ENCODE measurements at places on chromosomes 5 and 9. TPM values are rescaled to one million over a fixed set of nuclear protein-coding genes. Genes with fewer than 3 reads are reported as not detected.

FOXD4L4 gene
- not detected for total RNA-seq

ECPAS gene
- total RNA-seq, result 75.7 TPM

PCDHA7 gene
- total RNA-seq, result 0.20 TPM

HTR4 gene
- 0.25 TPM for total RNA-seq

RASEF gene
- total RNA-seq, result 3.1 TPM

ANXA2R gene
- total RNA-seq, result 1.1 TPM

GTF2H2 gene
- total RNA-seq, result 6.8 TPM

NEUROG1 gene
- not detected for total RNA-seq

DNA sequence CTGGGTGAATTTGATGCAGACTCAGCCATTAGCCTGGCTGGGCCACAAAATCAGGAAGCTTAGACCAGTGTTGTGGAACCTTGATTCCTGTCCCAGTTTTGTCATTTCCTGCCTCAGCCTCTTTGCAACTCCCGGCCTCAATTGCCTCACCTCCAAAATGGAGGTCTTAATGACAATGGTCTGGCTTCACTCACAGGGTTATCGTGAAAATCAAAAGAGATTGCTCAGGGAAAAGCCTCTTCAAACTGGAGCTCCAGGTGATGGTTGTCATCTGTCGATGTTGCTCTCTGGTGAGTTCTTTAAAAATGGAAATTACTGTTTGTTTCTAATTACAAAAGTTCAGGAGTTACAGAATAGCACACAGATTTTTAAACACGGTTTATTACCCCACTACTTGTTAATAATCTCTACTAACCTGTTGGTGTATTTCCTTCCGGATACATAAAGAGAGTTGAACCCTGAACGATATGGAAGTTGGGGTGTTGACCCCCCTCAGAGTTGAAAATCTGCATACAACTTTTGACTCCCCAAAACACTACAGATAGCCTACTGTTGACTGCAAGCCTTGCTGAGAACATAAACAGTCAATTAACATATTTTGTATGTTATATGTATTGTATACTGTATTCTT, 109.9 kb upstream of the CPEB4 start:
- no peak for DNase-seq

DNA sequence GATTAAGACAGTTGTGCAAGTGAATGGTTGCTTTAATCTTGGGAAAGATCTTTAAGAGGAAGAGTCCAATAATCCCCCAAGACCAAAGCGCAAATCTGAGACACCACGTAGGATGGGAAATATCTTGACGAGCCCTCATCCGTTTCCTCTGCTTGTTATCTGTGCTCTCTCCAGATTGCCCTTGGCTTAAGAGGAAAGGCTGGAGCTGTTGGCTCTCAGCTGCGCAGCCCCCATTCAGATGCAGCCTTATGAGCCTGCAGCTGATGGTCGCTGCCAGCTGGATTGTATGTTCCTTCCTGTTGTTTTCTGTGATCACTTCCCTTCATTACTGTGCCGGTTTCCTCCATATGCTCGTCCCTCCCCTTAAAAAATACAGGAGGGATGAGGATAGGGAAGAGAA, 47.7 kb downstream of the PWWP2A start:
- no peak for DNase-seq

DNA sequence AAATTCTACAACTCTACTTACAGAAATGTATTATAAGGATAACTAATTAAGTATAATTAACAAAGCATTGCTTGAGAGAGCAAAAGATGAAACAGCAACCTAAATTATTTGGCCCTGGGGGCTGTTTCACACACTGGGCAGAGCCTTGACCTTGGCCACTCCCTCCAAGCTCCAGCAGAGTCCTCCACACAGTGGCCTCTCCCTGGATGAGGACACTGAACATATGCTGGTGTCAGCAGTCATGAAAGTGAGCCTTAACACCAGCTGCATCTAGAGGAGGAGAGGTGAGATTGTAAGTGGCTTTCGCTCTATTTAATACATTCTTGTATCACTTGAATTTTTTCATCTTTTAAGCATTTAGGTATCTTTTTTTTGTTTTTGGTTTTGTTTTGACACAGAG, 23.3 kb upstream of the ZDHHC12 start:
- no peak for DNase-seq

DNA sequence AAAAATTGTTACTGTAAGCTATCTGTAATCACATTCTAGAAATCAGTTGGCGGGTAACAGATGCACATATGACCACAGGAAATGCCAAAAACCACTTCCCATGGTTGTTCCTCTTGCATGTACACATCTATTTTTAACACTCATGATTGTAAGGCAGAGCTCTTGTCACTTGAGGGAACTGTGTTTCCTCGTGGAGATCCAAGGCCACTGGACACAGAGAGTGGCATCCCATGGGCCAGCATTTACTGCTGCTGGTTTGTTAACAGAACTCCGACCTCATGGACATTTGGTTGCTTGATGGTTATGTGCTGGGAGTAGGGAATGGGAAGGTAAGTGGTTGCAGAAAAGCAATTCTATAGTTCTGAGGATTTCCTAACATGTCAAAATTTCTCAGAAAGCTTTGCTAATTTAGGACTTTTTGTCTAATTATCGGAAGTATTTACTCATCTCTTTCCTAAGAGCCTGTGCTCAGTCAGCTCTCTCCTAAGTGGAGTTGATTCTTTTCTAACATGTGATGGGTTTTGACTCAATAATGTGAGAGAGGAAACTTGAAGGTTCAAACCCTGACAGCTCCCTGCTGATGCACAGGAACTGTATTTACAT, 202.0 kb upstream of the NR3C1 start:
- peak; percentile 61 for DNase-seq

DNA sequence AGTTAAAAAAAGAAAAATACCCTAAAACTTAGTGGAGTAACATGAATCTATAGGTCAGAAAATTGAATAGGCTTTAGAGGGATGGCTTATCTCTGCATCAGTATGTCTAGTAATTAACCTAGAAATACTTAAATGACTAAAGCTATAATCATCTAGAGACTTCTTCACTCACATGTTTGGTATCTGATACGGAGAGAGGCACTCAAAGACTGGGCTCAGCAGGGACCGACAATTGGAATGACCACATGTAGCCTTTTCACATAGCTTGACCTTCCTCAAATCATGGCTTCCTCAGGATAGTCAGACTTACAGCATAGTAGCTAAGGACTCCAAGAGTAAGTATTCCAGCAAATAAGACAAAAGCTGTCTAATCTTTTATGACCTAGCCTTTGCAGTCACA, 105.3 kb upstream of the RORB start:
- no peak for DNase-seq

DNA sequence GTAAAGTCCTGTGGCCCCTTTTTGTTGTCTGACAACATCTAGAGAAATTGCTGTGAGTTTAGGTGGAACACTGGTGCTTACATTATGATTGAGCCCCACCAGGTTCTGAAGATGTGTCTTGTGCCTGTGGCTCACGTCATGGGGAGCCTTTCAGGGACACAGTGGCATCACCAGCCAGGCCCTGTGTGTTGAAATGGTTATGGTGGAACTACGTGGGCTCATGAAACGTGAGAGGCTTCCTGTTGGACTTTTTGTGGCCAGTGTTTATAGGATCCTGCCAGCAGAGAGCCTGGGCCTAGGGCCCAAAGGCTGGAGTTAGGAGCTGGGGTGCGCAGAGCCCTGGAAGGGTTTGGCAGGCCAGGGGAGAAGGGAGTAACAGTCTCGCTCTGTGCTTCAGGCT, 46.8 kb downstream of the TENT4A start:
- DNase-seq, result no peak

- DNase-seq, result no peak
These were observed 52.1 kb upstream of the ARL15 start for GRCh38 chr5:54362434-54362833.

- no peak for DNase-seq
These were observed 7.5 kb upstream of the TTC1 start for GRCh38 chr5:160001457-160001856.

DNA sequence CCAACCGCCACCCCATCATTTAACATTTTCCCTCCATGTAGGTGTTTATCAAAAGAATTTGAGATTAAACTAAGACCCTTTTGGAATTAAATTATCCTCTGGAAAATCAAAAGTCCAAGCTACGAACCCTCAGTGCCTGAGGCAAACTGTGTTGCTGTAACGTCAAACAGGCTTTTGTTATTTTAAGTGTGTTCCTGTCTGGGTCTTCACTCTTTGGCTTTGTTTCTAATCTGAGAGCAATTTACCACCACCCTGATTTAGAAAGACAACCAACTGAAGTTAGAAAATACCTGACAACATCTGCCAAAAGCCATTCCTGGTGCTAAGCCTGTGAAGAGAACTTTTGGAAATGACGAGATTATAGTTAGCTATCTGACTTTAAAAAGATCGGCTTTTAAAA, 199.9 kb downstream of the DIRAS2 start:
- no peak for DNase-seq

DNA sequence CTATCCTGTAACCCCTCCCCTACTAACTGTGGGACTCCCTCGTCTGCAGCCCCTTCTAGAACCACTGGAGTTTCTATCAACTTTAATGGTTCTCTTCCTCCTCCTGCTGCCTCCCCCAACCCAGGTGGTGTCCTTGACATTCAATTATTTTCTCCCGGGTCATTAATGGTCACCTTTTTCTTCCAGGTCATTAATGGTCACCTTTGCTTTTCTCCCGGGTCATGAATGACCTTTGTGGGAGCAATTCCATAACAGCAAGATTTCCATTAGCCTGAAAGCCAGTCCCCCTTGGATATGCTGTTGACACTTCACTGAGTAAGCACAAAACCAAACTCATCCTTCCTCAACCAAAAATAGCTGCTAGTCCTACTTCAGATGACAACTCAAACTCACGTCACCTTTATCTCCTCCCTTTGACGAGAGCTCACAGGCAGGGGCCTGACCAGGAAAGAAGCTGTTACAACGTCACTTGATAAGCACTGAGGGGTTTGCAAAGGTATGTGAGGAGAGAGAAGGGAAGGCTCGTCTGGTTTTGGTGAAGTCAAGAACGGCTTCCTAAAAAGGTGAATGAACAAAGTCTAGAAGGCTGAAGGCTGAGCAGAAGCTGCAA, 10.9 kb downstream of the CCDC127 start:
- DNase-seq, result no peak

DNA sequence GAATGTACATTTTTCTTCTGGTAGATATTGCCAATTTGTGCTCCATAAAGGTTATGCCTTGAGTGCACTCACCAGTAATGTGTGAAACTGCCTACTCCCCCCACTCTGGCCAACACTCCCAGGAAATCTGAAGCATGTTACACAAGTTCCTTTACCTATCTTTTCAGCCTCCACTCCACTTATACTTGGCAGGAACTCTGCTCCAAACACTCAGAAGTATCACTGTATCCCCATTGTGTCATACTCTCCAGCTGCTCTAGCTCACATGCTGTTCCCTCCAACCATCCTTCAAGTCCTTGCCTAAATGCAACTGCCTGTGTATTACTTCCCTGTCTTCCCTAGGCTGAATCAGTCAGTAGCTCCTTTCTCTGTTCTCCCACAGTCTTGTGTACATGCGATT, 28.3 kb downstream of the POU4F3 start:
- DNase-seq, result no peak

DNA sequence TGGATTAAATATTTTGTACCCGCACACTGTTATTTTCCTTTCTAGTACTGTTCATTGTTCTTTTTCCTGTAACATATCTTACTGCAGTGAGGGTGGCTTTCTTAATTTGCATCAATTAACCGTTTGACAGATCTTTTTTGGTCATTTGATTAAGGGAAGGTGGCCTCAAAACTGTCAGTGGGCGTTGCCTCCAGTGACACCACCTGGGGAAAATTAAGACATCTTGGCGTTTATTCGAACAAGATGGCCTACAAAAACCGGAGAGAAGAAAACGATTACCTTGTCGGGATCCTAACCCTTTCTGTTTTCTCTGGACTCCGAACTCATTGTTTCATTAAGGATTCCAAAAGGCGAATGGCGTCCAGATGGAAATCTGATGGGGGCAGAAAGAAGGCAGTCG, 2.0 kb downstream of the BASP1 start:
- DNase-seq, result no peak

- no peak for DNase-seq
These were observed 82.5 kb downstream of the SPRY4 start for GRCh38 chr5:142242272-142242671.

- DNase-seq, result no peak
These were observed 81.3 kb downstream of the NR3C1 start for GRCh38 chr5:143322176-143322575.

DNA sequence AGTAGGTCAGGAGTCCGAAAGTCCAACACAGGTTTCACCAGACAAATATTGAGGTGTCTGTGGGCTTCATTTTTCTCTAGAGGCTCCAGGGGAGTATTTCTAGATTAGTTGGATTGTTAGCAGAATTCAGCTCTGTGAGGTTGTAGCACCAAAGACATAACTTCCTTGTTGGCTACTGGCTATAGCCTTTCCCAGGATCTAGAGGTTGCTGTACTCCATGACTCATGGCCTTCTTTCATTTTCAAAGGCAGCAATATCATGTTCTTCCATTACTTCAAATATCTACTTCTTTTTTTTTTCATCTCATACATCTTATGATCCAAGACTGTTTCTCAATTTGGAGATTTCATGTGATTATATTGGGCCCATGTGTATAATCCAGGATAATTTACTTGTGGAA, 404.0 kb upstream of the FAM174A start:
- no peak for DNase-seq

GRCh38 chr9:97332993-97333392, 25.5 kb downstream of the CCDC180 start:
- no peak for DNase-seq

DNA sequence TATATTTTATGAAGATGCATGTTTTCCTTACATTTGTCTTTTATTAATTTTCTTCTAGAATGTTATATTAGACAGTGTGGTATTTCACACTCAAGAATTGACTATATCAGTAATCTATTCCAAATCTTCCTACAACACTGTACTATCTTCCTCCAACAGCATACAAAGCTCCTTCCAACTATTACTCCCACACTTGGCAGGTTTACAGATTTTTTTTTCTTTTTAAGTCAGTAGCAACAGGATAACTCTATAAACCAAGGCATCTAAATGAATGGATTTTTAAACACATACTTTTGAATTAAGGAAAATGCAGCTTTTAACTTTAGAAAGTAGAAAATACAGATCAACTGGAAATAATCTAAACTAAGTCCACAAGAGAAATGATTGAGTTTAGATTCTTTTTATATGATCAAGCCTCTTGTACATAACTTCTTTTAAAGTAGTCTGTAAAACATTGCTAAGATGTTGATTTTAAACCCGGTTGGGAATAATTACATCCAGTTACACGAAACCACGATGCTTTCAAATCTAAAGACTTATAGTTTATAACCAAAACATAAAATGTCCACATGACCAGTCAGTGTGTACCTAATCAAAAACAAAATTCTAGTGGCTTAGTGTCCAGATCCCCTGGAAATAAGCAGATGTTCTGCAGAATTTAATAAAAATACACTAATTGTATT, 281.6 kb downstream of the ADAMTS6 start:
- DNase-seq, result no peak

GRCh38 chr5:116507051-116507537, 67.5 kb downstream of the SEMA6A start:
- no peak for DNase-seq

- peak; percentile 71 for DNase-seq
These were observed at the start of gene CCDC107 for GRCh38 chr9:35658137-35658967. CCDC107 (plus strand) TSS chr9:35658292; CDS start chr9:35658380, 88 bp downstream.

- DNase-seq, result no peak
These were observed 7.3 kb downstream of the ACER2 start for GRCh38 chr9:19416143-19416542.

Data from lower leg skin (tissue), 4 donors.